Stimulated activated naive B cell treated with anti-CD40 and anti-IgM and Interleukin-4, amounts not matched to agents 10 μg/mL and 1 μg/mL and 100 μg/mL, for 72 hours (primary cell): ENCODE measurements at places on chromosomes 11 and 22.

GRCh38 chr11:46471943-46472661 lies 80.5 kb upstream of the CHRM4 start:
- H3K27ac ChIP-seq = no peak overlapping the region
- no peak for DNase-seq
- no peak overlapping the region for H3K4me3 ChIP-seq
- H3K4me1 ChIP-seq = peaks cover 11% of the 10 kb centered on the region
- H3K36me3 ChIP-seq = peaks cover 22% of the 10 kb centered on the region

- H3K27me3 ChIP-seq = peaks cover 4% of the 10 kb centered on the region
- H3K4me3 ChIP-seq = no peak overlapping the region
- H3K27ac ChIP-seq = no peak overlapping the region
- DNase-seq = no peak
Measured at GRCh38 chr11:5092821-5093585, 23.6 kb downstream of the OR52E1 start.

DNA sequence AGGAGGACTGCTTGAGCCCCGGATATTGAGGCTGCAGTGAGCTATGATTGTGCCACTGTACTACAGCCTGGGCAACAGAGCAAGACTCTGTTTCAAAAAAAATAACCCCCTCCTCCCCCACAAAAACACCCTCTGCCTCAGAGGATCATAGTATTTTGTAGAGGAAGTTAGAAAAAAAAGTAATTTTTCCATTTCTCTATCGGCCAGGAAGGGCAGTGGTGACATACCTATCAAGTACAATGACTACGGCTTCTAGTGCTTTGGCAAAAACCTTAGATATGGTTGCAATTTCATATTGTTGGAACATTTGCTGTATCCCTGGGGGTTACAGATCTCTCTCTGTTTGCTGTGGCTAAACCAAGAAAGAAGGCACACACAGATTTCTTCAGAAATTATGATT lies 28.9 kb downstream of the C2CD3 start:
- no peak for DNase-seq
- H3K4me1 ChIP-seq = peaks cover 2% of the 10 kb centered on the region
- no peak overlapping the region for H3K27ac ChIP-seq
- no peak overlapping the region for H3K4me3 ChIP-seq
- H3K36me3 ChIP-seq = peaks cover 12% of the 10 kb centered on the region
- H3K27me3 ChIP-seq = no peaks in the 10 kb centered on the region

DNA sequence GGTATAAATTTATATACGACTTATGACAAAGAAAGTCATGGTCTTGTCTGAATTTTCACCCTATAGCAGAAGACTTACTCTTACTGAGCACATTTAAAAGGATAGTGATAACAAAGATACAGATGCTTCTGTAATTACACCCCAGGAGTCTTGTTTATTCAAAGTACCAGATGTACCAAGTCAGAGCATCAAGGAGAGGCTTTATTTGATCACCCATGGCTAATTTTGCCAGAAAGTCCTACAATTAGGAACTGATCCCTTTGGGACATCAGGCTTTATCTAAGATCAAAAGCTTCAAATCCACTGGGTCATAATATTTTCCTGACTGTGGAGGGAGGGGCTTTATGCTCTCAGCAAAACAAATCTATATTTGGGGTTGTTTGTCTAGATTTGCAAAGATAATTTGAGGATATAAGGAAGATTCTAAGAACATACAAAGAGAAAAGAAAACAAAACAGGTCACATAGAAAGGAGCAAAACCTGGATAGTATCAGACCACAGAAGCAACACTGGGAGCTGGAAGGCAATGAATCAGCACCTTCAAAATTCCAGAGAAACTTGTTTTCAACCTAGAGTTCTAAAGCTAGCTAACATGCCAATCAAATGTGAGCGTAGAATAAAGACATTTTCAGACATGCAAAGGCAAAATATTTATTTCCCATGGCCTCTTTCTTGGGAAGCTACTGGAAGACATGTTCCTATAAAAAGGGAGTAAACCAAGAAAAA lies 124.8 kb upstream of the CSNK2A3 start:
- H3K27ac ChIP-seq = no peak overlapping the region
- DNase-seq = no peak
- no peaks in the 10 kb centered on the region for H3K4me1 ChIP-seq
- H3K36me3 ChIP-seq = no peaks in the 10 kb centered on the region
- no peak overlapping the region for H3K4me3 ChIP-seq

DNA sequence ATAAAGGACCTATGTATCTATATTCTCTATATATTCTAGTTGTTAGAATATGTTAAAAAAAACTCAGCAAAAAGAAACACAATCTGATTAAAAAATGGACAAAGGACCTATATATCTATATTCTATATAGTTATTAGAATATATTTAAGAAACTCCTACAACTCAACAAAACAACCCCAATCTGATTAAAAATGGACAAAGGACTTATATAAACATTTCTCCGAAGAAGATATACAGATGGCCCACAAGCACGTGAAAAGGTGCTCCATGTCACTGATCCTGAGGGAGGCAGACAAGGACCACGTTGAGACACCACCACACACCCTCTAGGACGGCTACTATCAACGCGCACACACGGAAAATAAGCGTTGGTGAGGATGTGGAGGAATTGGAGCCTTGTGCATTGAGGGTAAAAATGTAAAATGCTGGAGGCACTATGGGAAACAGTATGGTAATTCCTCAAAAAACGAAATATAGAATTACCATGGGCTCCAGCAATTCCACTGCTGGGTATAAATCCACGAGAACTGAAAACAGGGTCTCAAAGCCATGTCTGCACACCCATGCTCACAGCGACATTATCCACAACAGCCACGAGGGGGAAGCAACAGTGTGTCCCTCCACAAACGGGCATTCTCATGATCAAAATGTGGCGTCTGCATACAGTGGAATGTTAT lies 22.7 kb downstream of the YPEL1 start:
- peaks cover 16% of the 10 kb centered on the region for H3K4me1 ChIP-seq
- peak overlapping the region; percentile 90 for H3K27ac ChIP-seq
- H3K27me3 ChIP-seq = no peaks in the 10 kb centered on the region
- H3K36me3 ChIP-seq = peaks cover 2% of the 10 kb centered on the region

DNA sequence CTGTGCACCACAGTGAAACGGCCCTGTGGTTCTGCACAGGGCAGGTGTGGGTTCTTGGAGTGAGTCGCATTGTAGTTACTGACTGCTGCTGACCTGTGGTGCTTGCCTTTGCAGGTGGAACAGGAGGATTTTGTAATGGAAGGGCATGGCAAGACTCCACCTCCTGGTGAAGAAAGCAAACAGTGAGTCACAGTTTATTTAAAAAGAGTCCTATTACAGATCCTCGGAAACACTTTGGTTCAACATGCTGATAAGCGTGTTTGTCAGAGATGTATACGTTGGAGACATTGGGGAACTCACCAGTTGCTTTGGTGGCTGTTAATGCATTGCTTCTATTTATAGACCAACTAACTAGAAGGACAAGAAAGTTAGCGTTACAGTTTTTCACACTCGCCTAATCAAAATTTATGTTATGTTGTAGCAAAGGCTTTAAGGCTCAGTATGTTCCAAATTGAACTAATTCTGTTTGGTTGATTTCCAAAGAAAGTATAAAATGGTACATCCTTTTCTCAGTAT lies 21.7 kb upstream of the TNRC6B start:
- peaks cover 14% of the 10 kb centered on the region for H3K4me1 ChIP-seq
- H3K27ac ChIP-seq = peak overlapping the region; percentile 82
- DNase-seq = no peak
- no peak overlapping the region for H3K4me3 ChIP-seq

DNA sequence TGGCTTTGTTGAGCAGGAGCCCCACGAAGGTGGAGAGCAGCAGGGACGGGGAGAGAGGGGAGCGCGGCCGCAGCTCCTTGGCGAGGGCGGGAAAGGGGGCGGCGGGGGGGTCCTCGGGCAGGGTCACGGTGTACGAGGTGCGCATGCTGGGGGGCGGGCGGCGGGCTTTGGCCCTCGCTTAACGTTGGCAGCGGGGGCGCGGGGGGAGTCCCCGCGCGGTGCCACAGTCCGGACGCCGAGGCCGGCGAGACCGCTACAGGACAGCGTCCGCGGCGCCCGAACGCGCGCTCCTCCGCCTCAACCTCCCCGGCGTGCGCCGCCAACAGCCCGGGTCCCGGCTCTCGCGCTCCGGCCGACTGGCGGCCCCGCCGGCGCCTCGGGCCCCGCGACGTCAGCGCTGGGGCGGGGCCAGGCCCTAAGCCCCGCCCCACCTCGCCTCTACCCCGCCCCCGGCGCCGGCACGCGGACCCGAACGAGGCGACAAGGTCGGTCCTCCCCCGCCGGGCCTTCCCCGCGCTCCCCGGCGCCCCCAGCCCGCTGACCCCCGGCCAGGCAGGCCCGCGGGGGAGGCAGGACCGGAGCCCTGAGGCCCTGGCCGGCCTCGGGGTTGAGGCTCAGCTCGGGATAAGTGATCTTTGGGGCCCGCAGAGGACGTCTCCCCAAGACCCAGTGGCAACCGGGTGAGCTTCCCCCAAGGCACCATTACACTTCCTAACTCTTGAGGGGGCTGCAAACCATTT lies 17.5 kb downstream of the USP2 start:
- H3K27me3 ChIP-seq = peaks cover 56% of the 10 kb centered on the region
- H3K27ac ChIP-seq = no peak overlapping the region
- H3K36me3 ChIP-seq = no peaks in the 10 kb centered on the region
- no peak for DNase-seq

DNA sequence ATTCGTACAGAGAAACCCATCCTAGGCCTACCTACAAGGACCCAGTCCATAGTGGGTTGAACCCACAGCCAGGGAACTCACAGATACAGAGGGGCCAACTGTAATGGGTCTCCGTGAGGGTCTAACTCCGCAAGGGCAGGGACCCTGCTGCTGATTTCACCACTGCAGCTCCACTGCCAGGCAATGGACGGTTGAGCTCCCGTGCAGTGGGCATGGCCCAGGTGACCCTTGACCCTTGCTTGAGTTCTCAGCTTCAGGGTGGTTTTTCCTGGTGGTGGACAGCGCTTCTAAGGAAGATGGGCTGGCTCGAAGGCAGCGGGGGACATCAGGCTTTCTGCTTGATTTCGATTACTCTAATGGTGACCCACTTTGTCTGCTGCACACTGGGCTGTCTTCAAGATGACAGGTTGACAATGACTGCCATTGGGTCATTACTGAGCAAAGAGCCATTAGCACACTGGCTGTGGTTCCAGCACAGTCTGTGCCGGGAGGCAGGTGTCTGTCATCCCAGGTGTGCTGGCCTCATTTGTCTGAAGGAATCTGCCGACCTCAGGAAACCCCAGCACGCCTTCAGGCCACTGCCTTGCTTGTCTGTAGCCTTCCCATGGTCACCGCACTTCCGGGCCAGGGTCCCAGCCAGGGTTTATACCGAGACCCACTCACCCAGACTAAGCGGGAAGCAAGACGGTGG lies 3.7 kb upstream of the GAL start:
- no peak overlapping the region for H3K4me3 ChIP-seq
- H3K27me3 ChIP-seq = peaks cover 40% of the 10 kb centered on the region
- no peak for DNase-seq
- H3K4me1 ChIP-seq = no peaks in the 10 kb centered on the region
- no peaks in the 10 kb centered on the region for H3K36me3 ChIP-seq
- no peak overlapping the region for H3K27ac ChIP-seq

- H3K36me3 ChIP-seq = no peaks in the 10 kb centered on the region
- H3K27me3 ChIP-seq = peaks cover 8% of the 10 kb centered on the region
- DNase-seq = no peak
- no peak overlapping the region for H3K27ac ChIP-seq
Measured at GRCh38 chr11:126816645-126817044, 183.9 kb downstream of the KIRREL3 start.

DNA sequence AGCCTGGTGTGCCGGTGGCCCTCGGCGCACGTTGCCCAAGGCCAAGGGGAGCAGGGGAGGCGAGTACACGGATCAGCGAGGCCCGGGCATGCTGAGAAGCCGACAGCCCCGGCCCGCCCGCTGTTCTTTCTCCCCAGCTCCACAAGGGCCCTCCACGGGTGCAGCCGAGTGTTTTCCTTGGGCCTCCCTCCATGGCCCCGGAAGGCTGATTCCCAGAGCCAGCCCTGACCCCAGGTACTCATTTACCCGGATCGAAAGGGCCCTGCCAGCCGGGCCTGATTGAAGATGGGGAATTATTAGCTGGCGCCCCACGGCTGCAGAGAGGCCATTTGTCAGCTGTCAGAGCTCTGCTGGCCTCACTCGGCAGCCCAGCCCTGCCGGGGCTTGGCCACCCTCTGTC lies 53.1 kb downstream of the WNT7B start:
- no peak for DNase-seq
- H3K27me3 ChIP-seq = peaks cover 25% of the 10 kb centered on the region
- H3K27ac ChIP-seq = peak overlapping the region; percentile 47
- no peak overlapping the region for H3K4me3 ChIP-seq
- H3K4me1 ChIP-seq = no peaks in the 10 kb centered on the region

DNA sequence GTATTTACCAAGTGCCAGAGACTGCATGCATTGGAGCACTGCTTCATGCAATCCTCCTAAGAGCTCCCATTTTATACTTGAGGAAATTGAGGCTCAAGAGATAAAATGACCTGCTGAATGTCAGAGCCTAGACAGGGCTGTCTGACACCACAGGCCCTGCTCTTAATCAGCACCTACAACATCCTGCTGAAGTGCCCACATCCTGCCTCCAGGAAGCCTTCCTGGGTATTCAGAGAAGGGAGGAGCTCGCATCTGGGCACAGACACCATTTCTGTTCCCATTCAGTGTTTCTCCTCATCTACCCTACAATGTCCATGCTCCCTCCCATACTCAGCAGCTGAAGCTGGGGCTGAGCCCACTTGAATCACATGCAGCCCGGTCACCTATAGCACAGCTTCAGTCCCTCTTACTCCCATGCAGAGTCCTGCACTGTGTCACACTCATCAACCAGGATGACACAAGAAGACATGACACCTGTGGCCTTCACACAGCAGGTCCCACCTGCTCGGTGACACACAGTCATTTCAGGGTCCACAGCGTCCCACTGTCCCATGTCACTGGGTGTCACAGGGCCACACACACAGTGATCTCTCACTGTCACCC lies 53.1 kb downstream of the PDE2A start:
- H3K36me3 ChIP-seq = no peaks in the 10 kb centered on the region
- H3K27me3 ChIP-seq = peaks cover 23% of the 10 kb centered on the region
- peaks cover 19% of the 10 kb centered on the region for H3K4me1 ChIP-seq
- no peak overlapping the region for H3K27ac ChIP-seq
- DNase-seq = no peak
- H3K4me3 ChIP-seq = no peak overlapping the region

GRCh38 chr11:69205743-69206612 lies 50.2 kb downstream of the SMIM38 start:
- no peak overlapping the region for H3K27ac ChIP-seq
- peaks cover 30% of the 10 kb centered on the region for H3K27me3 ChIP-seq
- H3K36me3 ChIP-seq = no peaks in the 10 kb centered on the region
- no peak overlapping the region for H3K4me3 ChIP-seq
- H3K4me1 ChIP-seq = peaks cover 10% of the 10 kb centered on the region
- DNase-seq = no peak
